ENCODE measurements at places on chromosomes 12 and 14. TPM values are rescaled to one million over a fixed set of nuclear protein-coding genes. Genes with fewer than 3 reads are reported as not detected.

GRCh38 chr14:65599375-65599774 lies 186.8 kb downstream of the FUT8 start:
- no peak for DNase-seq
- H3K4me3 ChIP-seq: no peak overlapping the region
- no peaks in the 10 kb centered on the region for H3K27me3 ChIP-seq
- no peaks in the 10 kb centered on the region for H3K36me3 ChIP-seq
- peaks cover 4% of the 10 kb centered on the region for H3K4me1 ChIP-seq

DNA sequence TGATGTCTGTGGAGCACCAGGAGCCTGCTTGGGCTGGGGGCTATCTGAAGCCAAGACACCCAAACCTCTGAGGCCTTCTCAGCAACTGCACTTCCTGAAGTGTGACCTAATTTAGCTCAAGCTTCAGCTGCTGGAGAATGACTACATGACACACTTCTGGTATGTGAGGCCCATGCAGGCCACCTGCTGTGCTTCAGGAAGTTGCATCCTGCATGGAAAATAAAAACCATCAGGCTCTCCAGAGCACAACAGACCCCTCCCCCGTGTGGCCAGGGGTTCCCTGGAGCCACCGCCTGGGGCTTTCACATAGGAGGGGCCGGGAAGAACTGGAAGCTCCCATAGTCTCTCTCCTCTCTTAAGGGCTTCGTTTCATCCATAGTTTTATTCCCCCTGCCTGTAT lies 217.7 kb downstream of the SLC15A4 start:
- no peaks in the 10 kb centered on the region for H3K27me3 ChIP-seq
- no peaks in the 10 kb centered on the region for H3K4me1 ChIP-seq
- no peak overlapping the region for H3K27ac ChIP-seq
- H3K4me3 ChIP-seq: no peak overlapping the region
- DNase-seq: no peak
- H3K36me3 ChIP-seq: no peaks in the 10 kb centered on the region

DNA sequence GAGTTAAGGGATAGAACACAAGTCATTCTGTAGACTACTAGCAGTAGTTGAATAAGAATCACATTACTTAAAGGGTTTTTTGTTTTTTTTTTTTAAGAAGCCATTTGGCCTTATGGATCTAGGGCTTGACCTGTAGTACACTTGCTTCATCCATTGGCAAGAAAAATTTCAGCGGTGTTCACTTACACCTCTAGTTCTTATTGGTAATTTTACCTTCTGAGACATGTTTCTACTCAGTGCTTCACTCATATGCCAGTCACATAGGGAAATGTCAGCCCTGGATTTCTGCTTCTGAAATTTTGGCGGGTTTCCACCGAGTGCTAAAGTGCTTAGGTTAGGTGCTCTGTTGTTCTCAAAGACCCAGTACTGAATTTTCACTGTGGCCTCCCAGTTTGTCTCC lies 72.9 kb downstream of the FRMD6 start:
- no peak overlapping the region for H3K4me3 ChIP-seq
- H3K27ac ChIP-seq: no peak overlapping the region
- no peaks in the 10 kb centered on the region for H3K27me3 ChIP-seq
- peaks cover 92% of the 10 kb centered on the region for H3K36me3 ChIP-seq
- no peak for DNase-seq

GRCh38 chr14:68610251-68610793 lies 182.5 kb downstream of the ZFP36L1 start:
- H3K4me3 ChIP-seq: no peak overlapping the region
- H3K27ac ChIP-seq: no peak overlapping the region
- DNase-seq: no peak
- no peaks in the 10 kb centered on the region for H3K27me3 ChIP-seq
- H3K4me1 ChIP-seq: peaks cover 46% of the 10 kb centered on the region
- no peaks in the 10 kb centered on the region for H3K36me3 ChIP-seq

ABCD2 gene
- 4.8 TPM for total RNA-seq

TSPAN8 gene
- total RNA-seq: 80.6 TPM

DNA sequence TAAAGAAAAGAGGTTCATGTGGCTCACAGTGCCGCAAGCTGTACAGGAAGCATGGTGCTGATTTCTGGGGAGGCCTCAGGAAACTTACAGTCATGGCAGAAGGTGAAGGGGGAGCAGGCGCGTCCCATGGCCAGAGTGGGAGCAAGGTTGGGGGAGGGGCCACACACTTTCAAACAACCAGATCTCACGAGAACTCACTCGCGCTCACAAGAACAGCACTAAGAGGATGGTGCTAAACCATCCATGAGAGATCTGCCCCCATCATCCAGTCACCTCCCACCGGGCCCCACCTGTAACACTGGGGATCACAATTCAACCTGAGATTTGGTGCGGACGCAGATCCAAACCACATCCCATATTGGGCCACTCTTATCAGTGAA lies 80.5 kb downstream of the CCDC92 start:
- no peak for DNase-seq
- H3K4me1 ChIP-seq: no peaks in the 10 kb centered on the region
- H3K27me3 ChIP-seq: no peaks in the 10 kb centered on the region
- no peaks in the 10 kb centered on the region for H3K36me3 ChIP-seq
- no peak overlapping the region for H3K4me3 ChIP-seq

NOS1 gene
- total RNA-seq: 6.9 TPM

AMIGO2 gene
- total RNA-seq: 2.1 TPM

KRT77 gene
- not detected for total RNA-seq

DNA sequence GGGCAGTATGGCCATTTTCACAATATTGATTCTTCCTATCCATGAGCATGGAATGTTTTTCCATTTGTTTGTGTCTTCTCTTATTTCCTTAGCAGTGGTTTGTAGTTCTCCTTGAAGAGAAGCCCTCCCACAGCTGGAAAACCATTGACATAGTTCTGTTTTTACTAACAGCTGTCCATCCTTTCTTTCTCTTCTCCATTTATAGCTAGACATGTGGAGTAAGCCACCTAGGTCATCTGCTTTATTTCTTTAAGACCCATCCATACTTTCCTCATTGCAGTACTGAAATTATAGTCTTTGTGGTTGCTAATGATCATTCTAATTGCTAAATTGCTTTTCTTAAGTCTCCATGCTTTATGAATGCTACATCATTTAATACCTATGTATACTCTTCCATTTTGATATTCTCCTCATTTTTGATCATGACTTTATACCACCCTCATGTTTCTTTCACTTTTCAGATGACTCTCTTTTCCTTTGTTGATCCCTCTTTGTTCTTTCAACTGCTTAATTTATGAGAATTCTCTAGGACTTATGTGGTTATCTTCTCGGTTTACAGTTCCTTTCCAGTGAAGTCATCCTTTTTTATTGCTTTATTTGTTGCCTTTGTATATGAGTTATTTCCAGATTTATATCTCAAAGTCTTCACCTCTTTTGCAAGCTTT lies 114.2 kb downstream of the PCNX1 start:
- H3K27ac ChIP-seq: no peak overlapping the region
- no peak for DNase-seq
- no peaks in the 10 kb centered on the region for H3K27me3 ChIP-seq
- no peaks in the 10 kb centered on the region for H3K4me1 ChIP-seq
- H3K36me3 ChIP-seq: no peaks in the 10 kb centered on the region

GRCh38 chr12:130486891-130487416 lies 149.3 kb downstream of the PIWIL1 start:
- no peaks in the 10 kb centered on the region for H3K27me3 ChIP-seq
- H3K36me3 ChIP-seq: no peaks in the 10 kb centered on the region
- no peak overlapping the region for H3K27ac ChIP-seq

PRPF39 gene
- total RNA-seq: 30.0 TPM

GRCh38 chr12:46678426-46678825 lies 147.4 kb downstream of the SLC38A4 start:
- no peaks in the 10 kb centered on the region for H3K27me3 ChIP-seq
- H3K27ac ChIP-seq: no peak overlapping the region
- H3K4me3 ChIP-seq: no peak overlapping the region

- no peaks in the 10 kb centered on the region for H3K27me3 ChIP-seq
- H3K27ac ChIP-seq: no peak overlapping the region
- no peaks in the 10 kb centered on the region for H3K4me1 ChIP-seq
- no peak for DNase-seq
- H3K36me3 ChIP-seq: peaks cover 100% of the 10 kb centered on the region
Observed at GRCh38 chr12:57165741-57166140, 18.3 kb upstream of the LRP1-AS start.

PLEKHG7 gene
- total RNA-seq: 3.1 TPM

KRT81 gene
- not detected for total RNA-seq

DNA sequence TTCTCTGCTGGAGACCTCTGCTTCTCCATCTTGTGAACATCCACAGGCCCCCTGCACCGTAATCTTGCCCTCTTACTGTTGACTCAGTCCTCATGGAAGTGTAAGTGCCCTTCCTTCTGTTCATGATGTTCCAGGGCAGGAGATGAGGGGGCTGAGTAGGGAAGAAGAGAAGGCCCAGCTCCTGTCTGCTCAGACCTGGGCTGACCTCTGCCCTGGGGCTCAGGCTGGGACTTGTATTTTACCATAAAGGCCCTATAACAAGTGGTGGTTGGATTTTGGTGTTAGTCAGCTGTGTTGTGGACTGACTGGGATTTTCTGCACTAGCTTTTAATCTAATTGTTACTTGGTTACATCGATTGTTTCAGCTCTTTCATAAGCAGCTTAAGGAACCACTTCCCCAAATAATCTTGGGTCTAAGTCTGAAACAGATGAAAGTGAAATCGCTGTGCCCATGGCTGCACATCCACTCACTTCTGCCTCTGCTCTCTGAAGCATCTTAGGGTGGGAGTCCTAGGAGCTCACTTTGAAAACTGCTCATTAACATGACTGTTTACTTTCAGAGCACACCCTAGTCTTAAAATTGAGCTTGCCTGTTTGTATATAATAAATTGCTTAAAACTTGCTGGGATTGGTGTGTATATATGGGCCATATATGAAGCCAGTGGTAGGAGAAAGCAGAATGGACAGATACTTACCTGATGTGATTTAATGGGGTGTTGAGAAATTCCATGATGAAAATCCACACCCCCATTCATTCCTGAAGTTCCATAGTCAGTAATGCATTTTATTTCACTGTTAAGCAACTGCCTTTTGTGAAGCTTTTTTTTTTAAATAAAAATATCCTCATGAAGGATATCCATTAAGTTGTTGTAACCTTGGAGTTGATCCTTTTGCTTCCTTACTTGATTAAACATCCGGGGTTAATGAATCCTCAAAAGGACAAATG lies 17.7 kb downstream of the C12orf71 start:
- no peaks in the 10 kb centered on the region for H3K4me1 ChIP-seq
- DNase-seq: no peak
- H3K27me3 ChIP-seq: no peaks in the 10 kb centered on the region
- H3K4me3 ChIP-seq: no peak overlapping the region
- H3K36me3 ChIP-seq: no peaks in the 10 kb centered on the region

TAS2R14 gene
- 5.2 TPM for total RNA-seq

- H3K4me1 ChIP-seq: no peaks in the 10 kb centered on the region
- peak overlapping the region; percentile 34 for H3K27ac ChIP-seq
- H3K4me3 ChIP-seq: no peak overlapping the region
- H3K27me3 ChIP-seq: no peaks in the 10 kb centered on the region
Observed at GRCh38 chr12:131075194-131075593, 121.5 kb downstream of the ADGRD1 start.

FBRSL1 gene
- 13.8 TPM for total RNA-seq

DNA sequence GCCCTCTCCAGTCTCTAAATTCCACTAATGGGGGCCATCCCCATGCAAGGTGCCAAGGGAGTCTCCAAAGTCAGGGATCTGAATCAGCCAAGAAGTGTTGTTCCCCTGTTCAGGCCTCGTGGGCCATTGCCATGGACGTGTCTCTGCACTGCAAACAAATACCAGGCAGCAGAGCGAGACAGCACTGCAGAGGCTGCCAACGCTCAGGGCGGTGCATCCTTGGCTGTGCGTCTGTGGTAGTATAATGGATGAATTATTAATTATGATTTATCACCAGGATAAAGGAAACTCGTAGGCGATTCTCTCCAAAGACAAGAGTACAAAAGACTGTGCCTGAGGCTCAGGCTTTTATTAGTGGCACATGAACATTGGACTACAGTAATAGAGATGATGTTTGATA lies 122.3 kb upstream of the NTF3 start:
- H3K27me3 ChIP-seq: no peaks in the 10 kb centered on the region
- no peaks in the 10 kb centered on the region for H3K4me1 ChIP-seq
- H3K4me3 ChIP-seq: no peak overlapping the region
- no peak overlapping the region for H3K27ac ChIP-seq
- DNase-seq: no peak

DNA sequence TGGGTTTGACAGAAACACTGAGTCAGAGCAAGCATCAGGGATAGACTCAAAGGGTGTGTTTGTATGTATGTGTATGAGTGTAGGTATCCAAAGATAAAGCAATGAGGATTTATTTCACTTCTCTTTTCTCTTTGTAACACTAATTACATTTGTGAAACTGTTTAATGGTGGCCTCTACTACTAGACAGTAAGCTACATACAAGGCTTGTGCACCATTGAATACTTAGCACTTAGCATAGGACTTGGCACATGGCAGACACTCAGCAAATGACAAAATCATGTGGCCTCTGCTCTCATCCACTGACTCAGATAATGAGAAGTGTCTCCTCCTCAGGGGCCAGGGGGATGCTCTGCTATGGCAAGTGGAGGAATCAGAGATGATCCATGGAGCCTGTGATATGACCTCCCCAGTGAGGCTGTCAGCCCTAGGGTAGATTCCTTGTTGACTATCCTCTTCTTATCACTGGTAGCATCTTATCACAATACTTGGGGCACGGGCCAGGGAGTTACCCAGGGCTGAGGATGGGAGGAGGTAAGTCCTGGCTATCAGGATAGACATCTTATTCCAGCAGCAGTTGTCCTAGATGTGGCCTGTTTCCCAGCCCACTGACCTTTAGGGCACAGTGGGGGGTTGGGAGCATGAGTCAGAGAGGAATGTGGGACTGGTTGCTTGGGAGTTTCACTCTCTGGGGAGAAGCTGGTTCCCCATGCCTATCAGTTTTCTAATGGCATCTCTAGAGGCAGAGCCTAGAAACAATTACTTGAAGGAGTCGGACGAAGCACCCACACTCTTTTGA lies 71.2 kb upstream of the HOXC13 start:
- no peak for DNase-seq
- no peak overlapping the region for H3K27ac ChIP-seq
- no peaks in the 10 kb centered on the region for H3K36me3 ChIP-seq
- no peak overlapping the region for H3K4me3 ChIP-seq

DNA sequence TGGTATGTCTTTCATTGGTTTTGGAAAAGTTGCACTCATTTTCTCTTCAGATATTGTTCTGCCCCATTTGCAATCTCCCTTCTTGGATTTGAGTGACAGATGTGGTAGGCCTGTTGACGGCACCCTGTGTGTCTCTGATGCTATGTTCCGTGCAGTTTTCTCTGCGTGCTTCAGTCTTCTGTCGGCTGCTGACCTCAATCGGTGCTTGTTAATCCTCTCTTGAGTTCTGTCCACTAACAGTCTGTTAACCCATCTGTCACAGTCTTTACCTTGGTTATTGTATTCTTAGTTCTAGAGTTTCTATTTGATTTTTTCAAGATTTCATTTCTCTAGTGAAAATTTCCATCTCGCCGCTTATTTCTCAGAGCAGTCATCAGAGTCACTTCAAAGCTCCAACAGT lies 20.7 kb upstream of the PLD4 start:
- H3K27me3 ChIP-seq: no peaks in the 10 kb centered on the region
- DNase-seq: no peak
- H3K27ac ChIP-seq: no peak overlapping the region
- no peaks in the 10 kb centered on the region for H3K36me3 ChIP-seq

GRCh38 chr12:9033265-9033887 lies 44.0 kb downstream of the KLRG1 start:
- H3K4me3 ChIP-seq: no peak overlapping the region
- no peaks in the 10 kb centered on the region for H3K36me3 ChIP-seq
- no peaks in the 10 kb centered on the region for H3K4me1 ChIP-seq
- no peaks in the 10 kb centered on the region for H3K27me3 ChIP-seq
- H3K27ac ChIP-seq: no peak overlapping the region

CLEC2A gene
- not detected for total RNA-seq

GRCh38 chr14:105439710-105440553 lies 20.3 kb downstream of the MTA1 start:
- no peak overlapping the region for H3K4me3 ChIP-seq
- no peaks in the 10 kb centered on the region for H3K4me1 ChIP-seq
- H3K36me3 ChIP-seq: peaks cover 52% of the 10 kb centered on the region
- H3K27ac ChIP-seq: no peak overlapping the region
- H3K27me3 ChIP-seq: no peaks in the 10 kb centered on the region
